Stimulated activated CD8-positive, alpha-beta memory T cell treated with anti-CD3 and anti-CD28 coated beads, Interleukin-15, amount 100 ng/mL, for 4 hours (primary cell): ENCODE measurements at places on chromosomes 5 and 9.
A peak's percentile ranks its signal among the peaks of the same experiment; 100 is the strongest.

GRCh38 chr5:102218159-102218558 is 77.9 kb downstream of the SLCO4C1 start:
- DNase-seq: no peak

DNA sequence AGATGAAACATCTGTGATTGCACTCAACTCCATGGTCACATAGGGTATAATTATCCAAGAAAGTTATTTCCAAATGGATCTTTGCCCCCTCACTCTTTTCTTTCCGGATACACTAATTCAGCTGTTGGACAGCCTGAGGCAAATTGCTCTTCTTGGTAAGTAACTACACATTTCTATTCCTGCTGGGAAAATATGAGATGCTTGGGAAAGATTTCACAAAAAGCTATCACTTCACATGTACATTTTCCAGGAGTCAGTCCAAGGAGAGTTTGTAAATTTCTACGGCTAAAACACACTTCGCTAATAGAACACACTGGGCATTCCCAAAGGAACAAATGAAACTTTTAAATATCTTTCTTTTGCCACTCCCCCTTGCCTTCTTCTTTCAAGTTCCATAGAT is 123.0 kb upstream of the GRIA1 start:
- DNase-seq: no peak

- DNase-seq: no peak
Measured at GRCh38 chr9:116572095-116572748, 114.9 kb upstream of the TRIM32 start.

DNA sequence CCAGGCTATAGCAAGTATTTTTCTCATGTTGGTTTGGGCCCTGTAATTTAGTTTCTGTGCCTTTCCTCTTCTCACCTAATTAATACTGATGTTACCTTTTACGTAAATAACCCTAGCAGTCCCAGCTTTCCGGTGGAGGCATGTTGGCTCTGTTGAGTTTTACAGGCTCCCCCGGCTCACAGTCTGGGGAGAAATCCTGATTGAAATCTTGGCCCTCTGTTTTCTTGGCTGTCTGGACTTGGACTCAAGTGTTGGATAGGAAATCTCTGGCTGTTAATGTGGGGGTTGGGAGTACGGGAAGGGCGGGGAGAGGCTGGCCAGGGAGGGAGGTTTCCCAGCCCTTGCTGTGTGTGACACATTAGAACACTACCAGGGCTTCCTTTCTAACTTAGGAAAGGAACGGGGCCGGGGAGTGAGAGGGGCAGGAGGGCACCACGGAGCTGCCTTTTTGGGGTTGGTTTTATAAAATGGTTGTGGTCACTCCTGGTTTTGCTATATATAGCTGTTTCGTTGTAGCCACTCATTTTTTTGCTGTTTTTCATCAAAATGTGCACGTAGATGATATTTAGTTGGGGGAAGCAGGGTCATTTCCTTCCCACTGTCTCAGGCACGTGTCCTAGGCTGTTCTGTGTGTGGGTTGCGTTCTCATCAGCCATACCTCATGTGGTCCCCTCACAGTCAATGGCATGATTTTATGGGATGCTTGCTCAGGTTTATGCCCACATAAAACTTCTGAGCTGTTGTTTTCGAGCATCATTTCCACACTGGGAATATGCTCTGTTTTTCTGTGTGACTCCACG is 11.0 kb downstream of the TRIO start:
- no peak for DNase-seq

GRCh38 chr5:5721881-5722280 is 299.4 kb downstream of the ICE1 start:
- no peak for DNase-seq

GRCh38 chr9:106478312-106478711 is 384.7 kb upstream of the ZNF462 start:
- no peak for DNase-seq

- no peak for DNase-seq
Measured at GRCh38 chr5:167822241-167822640, 469.2 kb upstream of the WWC1 start.

GRCh38 chr5:154095904-154096303 is 57.1 kb downstream of the MFAP3 start:
- no peak for DNase-seq

DNA sequence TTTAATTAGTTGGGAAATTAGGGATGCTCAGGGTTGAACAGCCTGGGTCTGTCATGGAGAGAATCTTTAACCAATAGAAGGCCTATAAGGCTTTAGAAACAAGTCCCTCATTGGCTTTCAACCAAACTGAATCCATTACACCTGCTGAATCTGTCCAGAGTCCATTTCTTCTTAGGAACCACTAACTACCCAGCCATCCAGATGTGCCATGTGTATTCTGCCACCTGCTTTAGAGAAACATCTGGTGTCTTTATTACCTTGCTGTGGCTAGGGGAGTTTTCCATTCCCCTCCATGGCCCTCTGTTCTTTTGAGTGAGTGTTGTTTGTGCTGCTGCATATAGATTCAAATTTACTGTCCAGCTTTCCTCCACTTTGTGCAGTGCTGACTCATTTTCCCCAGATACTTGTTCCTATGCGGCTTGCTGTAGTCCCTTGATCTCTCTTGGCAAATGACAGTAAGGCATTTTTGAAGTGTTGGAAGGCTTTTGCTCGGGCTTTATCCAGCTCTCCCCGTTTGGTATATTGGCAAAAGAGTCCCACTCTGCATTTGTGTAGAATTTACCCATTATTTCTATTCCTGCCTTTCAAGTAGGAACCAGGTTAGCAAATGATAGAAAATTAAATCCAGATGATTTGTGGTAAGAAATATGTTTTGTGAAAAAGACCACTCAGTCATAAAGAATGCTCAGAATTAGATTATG is 54.6 kb downstream of the NLN start:
- no peak for DNase-seq

DNA sequence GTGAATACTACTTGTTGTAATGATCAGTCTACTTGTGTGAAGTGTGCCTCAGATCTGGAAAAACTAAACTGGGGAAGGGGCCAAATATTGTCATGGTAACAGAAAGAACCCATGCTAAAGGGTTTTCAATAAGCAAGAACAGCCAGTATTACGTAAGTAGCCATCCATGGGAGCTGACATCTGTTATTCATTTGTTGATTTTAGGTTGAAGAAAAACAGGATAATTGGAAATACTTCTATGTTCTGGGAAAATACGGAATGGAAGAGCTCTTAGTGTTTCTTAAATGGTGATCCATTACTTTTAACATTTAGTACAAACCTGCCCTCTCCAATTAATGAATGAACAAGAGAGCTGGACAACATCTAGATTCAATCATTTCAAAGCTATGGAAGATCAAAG is 485.8 kb downstream of the NTRK2 start:
- no peak for DNase-seq

GRCh38 chr9:110807956-110808598 is 139.5 kb downstream of the MUSK start:
- no peak for DNase-seq

GRCh38 chr5:165497707-165498106 is 1992.3 kb downstream of the MAT2B start:
- no peak for DNase-seq

- no peak for DNase-seq
Measured at GRCh38 chr9:109242014-109242413, 75.0 kb upstream of the FRRS1L start.

- no peak for DNase-seq
Measured at GRCh38 chr9:91102269-91102668, 259.4 kb downstream of the AUH start.

- DNase-seq: no peak
Measured at GRCh38 chr5:21889581-21889980, 963.6 kb downstream of the CDH12 start.

DNA sequence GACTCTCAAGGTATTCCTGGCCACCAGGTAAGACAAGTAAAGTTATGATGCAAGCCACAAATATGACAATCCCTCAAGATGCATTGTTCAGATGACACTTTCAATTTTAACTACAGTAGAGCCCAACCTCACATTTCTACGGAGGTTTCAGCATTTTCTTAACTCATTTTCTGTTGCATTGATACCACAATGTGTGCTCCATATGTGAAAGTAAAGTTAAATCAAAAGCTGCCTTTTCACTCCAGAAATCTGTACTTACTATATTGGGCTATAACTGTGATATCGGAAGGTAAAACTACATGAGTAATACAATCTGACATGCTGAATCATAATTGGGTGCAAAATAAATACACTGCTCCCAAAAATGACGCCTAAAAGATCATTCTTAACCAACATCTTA is 333.6 kb upstream of the MEF2C start:
- no peak for DNase-seq

DNA sequence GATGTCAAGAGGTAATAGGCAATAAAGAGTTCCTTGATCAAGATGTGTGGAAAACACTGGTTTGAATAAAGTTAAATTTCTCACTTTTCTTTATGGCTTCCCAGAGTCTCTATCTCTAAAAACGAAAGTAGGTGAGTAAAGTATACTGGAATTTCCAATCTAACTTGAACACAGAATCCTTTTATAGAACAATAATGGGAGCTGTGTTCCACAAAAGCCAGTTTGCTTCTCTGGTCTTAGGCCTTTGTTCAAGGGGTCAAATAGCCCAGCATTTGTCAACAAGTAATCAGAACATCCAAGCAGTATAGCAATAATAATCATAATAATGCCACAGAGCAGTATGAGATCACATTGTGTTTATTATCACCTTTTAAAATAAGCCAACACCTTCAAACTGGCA is 20.2 kb downstream of the ATP10B start:
- no peak for DNase-seq

DNA sequence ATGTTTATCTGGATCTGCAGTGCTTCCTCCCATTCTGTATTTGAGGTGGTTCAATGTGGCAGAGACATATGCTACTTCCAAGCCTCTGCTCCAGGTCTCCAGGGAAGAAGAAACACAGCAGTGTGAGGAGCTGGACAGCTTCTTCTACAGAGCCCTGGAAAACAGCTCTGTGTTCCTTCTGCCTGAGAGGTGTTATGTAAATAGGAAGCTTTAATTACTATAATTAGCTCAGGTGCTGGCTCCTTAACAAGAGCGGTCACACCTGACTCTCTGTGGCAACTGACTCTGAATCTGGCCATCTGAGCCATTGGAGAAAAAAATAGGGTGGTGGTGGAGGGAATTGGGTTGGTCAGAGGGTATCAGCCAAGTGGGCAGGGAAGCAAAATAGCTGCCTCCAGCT is 332.4 kb upstream of the BRINP1 start:
- no peak for DNase-seq

- DNase-seq: peak; percentile 50
Measured at GRCh38 chr9:136093995-136094881, 851 bp downstream of the NACC2 start.

DNA sequence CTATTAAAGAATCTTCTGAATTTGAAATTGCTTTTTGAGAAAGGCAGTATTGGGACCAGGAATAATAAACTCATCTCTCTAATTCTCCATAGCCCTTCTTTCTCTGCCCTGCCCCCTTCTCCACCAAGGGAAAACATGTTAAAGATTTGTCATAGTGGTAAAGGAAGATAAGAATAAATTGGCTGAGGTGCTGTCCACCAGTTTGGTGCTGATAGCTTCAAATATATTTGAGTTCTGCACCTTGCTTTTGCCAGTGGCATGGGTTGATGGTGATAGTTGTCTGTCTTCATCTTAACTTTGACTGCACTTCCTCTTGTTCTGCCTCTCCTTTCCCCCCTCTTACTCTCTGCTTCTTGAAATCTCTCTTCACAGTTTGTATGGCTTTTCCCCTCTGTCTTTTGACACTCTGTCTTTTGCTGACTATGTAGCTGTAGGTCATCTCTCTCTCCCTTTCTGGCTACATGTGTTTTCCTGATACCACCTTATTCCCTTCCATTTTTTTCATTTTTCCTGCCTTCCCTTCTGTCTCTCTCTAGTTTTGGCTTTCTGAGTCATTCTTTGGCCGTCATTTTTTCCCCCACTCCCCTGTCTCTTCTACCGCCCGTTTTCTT is 56.6 kb downstream of the NDUFS4 start:
- no peak for DNase-seq

GRCh38 chr5:24080046-24080445 is 564.7 kb downstream of the CDH10 start:
- DNase-seq: no peak

DNA sequence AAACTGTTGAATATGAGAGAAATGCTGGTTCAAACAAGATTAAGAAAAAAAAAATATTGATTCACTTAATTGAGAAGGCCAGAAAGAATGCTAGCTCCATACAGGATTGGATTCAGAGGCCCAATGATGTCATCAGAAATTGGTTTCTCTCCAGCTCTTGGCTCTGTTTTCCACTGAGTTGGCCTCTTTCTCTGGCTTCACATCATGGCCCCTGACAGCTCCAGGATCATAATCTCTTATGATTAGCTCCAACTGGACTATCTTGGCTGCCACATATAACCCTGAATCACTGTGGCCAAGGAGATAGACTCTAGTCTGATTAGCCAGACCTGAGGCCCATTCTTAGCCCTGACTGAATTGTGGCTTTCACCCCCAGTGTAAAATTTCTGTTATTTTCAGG is 244.7 kb upstream of the GRAMD2B start:
- DNase-seq: no peak

- DNase-seq: no peak
Measured at GRCh38 chr9:72038408-72038807, 22.0 kb downstream of the C9orf57 start.

DNA sequence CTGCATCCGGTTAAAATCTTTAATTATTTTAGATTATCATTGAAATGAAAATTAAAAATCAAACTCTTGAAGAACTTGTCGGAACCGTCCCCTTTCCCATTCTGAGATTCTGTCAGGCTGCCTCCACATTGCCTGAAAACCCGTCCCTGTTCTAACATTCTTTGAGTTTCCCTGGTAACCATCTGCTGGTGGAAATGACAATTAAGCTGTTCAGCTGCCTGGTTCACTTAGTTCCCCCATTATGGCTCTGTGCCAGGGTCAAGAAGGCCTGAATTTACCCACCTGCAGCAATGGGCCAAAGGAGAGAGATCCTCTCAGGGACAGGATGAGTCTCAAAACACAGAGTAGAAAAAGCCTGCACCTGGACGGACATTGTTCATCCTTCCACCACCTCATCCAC is 11.8 kb upstream of the TCOF1 start:
- DNase-seq: no peak

DNA sequence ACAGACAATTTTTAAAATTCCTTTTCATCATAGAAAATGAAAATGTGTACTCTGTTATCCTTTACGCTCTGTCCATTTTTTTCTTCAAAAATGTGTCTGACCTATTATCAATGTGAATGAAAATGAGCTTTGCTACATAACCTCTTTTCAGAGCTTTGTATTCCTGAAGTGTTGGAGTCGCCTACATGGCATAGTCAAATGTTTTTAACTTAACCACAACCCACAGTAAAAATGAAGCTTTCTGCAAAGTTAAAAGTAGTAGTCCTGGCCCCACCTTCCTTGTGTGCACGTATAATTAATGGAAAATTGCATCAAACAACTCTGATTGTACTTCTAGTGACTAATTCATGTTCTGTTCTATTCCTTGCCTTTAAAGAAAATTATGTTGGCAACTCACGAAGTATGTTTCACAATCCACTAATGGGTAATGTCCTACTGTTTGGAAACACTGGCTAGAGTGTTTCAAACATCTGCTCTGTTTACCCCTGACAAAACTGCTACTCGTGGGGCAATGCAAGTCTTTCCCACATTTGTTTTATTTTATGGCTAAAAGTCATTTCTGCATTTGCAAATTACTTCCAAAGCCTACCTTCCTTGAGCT is 18.6 kb upstream of the PSAT1 start:
- DNase-seq: no peak
